NCI-H510A treated with DMSO at 0.1 percent for 48 hours (cell line): ENCODE measurements at places on chromosomes 7 and 10.

DNA sequence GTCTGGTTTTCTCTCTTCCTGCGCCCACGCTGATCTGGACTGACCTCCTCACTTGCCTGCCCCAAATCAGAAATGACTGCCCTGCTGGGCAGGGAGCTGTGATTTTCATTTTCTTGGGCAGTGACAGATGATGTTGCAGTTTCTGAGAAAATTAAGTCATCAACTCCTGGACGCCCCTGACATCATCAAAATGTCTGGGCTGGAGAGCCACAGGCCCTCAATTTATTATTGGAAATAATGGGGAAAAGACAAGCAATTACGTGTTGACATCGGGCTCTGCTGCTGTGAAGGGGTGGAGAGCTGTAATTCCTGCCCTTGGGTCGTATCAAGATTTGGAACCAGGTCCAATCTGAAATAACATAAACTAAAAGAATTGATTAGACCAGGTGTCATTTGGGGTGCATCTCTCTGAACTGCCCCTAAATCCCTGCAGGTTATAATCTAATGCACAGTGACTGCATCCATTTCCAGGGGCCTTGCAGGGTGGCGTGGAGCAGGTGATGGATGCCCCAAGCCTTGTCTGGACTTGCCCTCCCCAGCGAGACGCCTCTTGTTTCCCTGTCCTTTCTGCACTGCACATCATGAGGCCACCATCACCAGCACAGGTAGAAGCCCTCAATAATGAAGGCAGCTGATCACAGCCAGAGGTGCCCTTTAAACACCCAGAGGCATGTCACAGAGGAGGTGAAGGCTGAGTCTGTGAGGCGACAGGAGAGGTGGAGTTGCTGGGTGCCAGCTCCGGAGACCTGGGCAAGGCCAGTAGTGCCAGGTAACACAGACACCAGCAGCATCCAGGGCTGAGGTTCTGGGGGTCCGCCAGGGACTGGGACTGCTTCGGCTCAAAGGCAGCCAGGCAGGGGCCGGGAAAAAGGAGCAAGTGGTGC lies 98.7 kb downstream of the HTR5A start:
- no peak for DNase-seq

DNA sequence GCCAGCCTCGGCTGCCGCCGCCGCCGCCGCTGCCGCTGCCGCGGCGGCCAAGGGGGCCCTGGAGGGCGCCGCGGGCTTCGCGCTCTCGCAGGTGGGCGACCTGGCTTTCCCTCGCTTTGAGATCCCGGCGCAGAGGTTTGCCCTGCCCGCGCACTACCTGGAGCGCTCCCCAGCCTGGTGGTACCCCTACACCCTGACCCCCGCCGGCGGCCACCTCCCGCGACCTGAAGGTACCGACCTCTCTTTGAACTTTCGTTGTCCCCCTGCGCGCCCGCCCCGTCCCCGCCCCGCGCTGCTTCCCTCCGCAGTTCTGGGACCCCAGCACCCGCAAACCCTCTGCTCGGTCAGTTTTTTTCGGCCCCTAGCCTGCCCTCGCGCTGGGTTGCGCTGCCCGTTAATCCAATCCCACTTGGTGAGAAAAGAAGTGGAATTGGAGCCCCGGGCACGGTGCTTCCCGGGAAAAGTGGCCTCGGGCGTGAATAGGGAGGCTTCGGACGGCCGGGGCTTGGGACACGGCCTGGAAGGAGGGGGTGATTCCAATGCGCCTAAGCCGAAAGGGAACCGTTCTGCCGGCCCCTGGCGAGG lies 543 bp downstream of the HMX3 start:
- no peak for DNase-seq

GRCh38 chr10:25082276-25083204 lies 66.1 kb downstream of the THNSL1 start:
- DNase-seq, result peak; percentile 1

GRCh38 chr7:71408271-71408670 lies 276.3 kb downstream of the GALNT17 start:
- no peak for DNase-seq
